ENCODE measurements at places on chromosomes 4 and X. TPM values are rescaled to one million over a fixed set of nuclear protein-coding genes. Genes with fewer than 3 reads are reported as not detected.

FHDC1 gene
- 3.3 TPM for total RNA-seq

TMEM255A gene
- total RNA-seq: 1.4 TPM

EMCN gene
- total RNA-seq: 4.2 TPM

DIPK2B gene
- 1.7 TPM for total RNA-seq

LEF1 gene
- 6.9 TPM for total RNA-seq

SYTL5 gene
- 4.4 TPM for total RNA-seq

NUDT10 gene
- 39.1 TPM for total RNA-seq

PABPC4L gene
- total RNA-seq: 1.2 TPM

JAKMIP1 gene
- total RNA-seq: 44.5 TPM

NSUN7 gene
- total RNA-seq: 4.4 TPM

MAGEA10 gene
- total RNA-seq: not detected

SLC10A4 gene
- total RNA-seq: 3.9 TPM

DMD gene
- 78.5 TPM for total RNA-seq

NPFFR2 gene
- not detected for total RNA-seq

BOD1L1 gene
- total RNA-seq: 54.3 TPM

KCTD8 gene
- 1.2 TPM for total RNA-seq

TMEM271 gene
- total RNA-seq: 23.6 TPM

STAP1 gene
- total RNA-seq: not detected

TBC1D8B gene
- 0.78 TPM for total RNA-seq

RNF113A gene
- total RNA-seq: 13.7 TPM

ARR3 gene
- not detected for total RNA-seq

CLCN4 gene
- 68.6 TPM for total RNA-seq

GRIA2 gene
- total RNA-seq: 585 TPM

CCNA2 gene
- total RNA-seq: 8.0 TPM

VCX3A gene
- total RNA-seq: not detected

TLR2 gene
- 1.6 TPM for total RNA-seq

HPGD gene
- 4.2 TPM for total RNA-seq

USP51 gene
- total RNA-seq: 6.9 TPM

PRSS48 gene
- total RNA-seq: not detected

PDCL2 gene
- not detected for total RNA-seq

SOWAHB gene
- total RNA-seq: 5.5 TPM

PAPSS1 gene
- 118 TPM for total RNA-seq

KIAA1210 gene
- total RNA-seq: under 0.01 TPM

ADGRG2 gene
- 6.6 TPM for total RNA-seq

SLIT2 gene
- total RNA-seq: 14.7 TPM

PSAPL1 gene
- total RNA-seq: not detected

GK gene
- total RNA-seq: 13.9 TPM

SLC9B1 gene
- 10.8 TPM for total RNA-seq

RTL3 gene
- total RNA-seq: not detected

MAGEA9B gene
- not detected for total RNA-seq

NUDT6 gene
- total RNA-seq: 6.4 TPM

IQSEC2 gene
- total RNA-seq: 8.6 TPM

PRR32 gene
- not detected for total RNA-seq

TCEANC gene
- total RNA-seq: 14.7 TPM

GPRIN3 gene
- 31.2 TPM for total RNA-seq

NAP1L3 gene
- 126 TPM for total RNA-seq

PUDP gene
- 5.8 TPM for total RNA-seq

CTAG1B gene
- not detected for total RNA-seq

DNASE1L1 gene
- total RNA-seq: 4.4 TPM

LIMCH1 gene
- 175 TPM for total RNA-seq

RPS6KA3 gene
- total RNA-seq: 35.7 TPM

ZCCHC12 gene
- total RNA-seq: 23.2 TPM

ALB gene
- total RNA-seq: 14.2 TPM
